ENCODE measurements at places on chromosomes 2 and 18.
A peak's percentile ranks its signal among the peaks of the same experiment; 100 is the strongest.

DNA sequence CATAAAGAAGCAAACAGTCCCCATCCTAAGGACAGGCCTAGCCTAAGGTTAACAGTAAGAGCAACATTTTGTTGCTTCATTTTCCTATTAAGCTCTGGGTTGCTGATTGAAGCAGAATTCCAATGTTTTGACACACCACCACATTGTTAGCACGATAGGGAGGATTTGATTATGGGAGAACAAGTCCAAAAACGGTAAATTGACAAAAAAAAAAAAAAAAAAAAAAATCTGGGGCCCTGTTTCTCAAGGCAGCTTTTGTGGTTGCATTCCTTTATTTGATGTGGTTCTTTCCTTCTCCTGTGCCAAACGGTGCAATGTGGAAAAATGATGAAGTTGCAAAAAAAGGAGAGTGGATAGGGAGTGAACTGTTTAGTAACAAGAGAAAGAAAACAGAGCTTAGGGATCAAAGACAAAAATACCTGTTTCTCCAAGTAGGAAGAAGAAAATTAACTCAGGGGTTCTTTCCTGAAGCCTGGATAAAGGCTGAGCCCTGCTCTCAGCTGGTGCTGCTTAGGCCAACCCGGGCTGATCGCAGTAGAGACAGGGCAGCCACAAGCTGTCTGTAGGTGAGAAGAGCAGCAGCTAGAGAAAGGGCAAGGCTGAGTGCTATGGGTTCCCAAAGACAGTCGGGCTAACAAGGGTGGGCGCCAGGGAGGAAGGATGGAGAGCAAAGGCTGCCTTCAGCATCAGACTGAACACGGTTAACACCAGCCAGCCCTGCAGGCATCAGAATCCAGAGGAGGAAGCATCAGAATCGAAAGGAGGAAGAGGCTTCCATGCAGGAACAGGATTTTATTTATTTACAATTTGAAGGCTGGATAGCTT, 167.8 kb upstream of the FOSL2 start:
- no peak for DNase-seq

GRCh38 chr2:47339745-47340541, 63.0 kb upstream of the MSH2 start:
- DNase-seq = no peak

DNA sequence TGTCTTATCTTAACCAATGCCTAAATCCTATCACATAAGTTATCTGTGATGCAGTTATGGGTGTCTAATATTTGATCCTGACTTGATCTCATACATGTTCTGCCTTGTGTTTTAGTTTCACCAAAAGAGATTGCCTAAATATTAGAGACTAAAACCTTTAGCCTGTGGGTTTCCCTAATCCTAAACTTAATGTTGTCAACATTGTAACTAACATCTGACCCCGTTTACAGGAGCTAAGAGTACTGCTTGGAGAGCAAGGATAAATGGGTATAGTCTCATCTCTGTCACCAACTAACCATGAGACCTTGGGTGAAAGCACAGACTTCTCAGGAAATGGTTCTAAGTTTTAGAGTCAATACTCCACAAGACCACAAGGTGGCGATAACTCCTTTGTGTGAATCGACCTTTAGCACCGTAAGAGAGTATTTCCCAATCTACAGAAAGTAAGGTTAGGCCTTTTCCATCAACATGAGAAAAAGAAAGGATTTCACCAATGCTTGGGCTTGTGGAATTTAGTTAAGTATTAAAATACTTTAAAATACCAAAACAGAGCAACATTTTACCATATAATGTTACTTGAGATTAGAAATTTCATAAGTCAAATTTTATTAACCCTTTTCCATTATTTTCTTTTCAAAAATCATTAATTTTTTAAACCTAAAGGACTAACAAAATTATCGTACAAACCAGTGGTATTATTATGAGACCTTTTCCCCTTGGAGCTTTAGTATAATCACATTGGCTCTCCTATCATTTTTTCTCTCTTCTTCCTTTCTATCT, 60.5 kb downstream of the G6PC2 start:
- peak; percentile 59 for DNase-seq

- DNase-seq = no peak
Measured at GRCh38 chr18:37042381-37042780, 213.5 kb downstream of the KIAA1328 start.

DNA sequence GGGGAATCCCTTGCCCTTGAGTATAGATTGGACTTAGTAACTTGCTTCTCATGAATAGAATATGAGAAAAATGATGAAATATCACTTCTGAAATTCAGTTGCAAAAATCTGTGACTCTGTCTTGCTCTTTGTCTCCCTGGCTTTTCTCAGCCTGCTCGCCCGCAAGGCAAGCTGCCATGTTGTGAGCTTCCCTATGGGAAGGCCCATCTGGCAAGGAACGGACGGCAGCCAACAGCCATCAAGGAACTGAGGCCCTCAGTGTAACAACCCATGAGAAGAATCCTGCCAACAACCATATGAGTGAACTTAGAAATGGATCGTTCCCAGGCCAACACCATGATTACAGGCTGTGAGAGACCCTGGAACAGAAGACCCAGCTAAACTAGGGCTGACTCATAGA, 58.4 kb upstream of the PGAP1 start:
- DNase-seq = no peak

DNA sequence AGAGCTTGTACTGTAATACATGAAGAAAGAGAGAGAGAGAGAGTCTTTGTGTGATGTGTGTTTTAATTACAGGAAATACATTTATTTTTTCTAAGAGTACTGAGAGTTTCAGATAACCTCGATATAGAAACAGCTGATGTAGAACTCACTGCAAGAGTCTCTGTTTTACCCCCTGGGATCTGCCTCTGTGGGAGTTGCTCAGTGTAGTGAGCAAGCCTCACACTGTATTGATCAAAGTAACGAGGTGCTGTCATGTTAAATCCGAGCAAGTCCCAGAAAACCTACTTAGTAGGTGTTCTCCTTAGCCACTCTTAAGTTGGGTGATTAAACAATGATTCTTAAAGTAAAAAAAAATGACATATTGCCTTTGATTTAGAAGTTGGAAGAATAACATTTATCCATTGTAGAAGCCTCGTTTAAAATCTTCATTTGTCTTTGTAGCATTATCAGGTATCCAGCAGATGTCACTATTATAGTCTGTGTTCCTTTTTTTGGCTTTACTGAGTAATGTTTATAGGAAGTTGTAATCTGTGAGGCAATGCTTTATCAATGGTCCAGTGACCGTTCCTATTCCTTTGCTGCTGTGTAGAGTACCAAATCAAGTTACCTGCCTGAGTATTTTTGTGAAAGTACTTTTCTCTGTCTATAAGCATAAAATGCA, 219.0 kb downstream of the MYO3B start:
- peak; percentile 6 for DNase-seq

GRCh38 chr2:191980483-191980882, 133.6 kb upstream of the CAVIN2 start:
- DNase-seq = no peak

DNA sequence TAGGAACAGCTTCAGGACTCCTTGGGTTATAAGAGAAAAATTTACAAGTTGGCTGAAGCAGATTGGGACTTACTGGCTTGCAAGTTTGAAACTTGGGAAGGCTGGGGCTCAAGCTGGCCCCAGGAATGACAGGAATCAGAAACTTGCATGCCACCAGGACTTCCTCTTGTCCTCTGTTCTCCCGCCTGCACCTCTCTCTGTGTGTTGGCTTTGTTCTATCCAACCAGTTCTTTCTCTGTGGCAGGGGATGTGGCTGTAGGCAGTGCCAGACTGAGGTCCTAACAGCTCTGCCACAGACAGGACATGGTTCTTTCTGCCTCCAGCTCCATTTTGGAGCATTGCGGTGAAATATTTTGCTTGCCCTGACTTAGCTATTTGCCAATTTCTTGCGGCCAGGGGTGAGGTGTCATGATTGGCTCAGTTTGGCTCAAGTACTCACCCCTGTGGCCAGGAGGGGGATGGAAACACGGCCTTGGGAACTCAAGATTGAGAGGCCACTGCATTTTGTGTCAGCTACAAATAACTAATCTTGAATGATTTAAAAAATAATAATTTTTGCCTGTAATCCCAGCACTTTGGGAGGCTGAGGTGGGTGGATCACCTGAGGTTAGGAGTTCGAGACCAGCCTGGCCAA, 48.9 kb downstream of the MEP1B start:
- DNase-seq = no peak

- no peak for DNase-seq
Measured at GRCh38 chr2:3704692-3705091, 1.3 kb downstream of the DCDC2C start.

DNA sequence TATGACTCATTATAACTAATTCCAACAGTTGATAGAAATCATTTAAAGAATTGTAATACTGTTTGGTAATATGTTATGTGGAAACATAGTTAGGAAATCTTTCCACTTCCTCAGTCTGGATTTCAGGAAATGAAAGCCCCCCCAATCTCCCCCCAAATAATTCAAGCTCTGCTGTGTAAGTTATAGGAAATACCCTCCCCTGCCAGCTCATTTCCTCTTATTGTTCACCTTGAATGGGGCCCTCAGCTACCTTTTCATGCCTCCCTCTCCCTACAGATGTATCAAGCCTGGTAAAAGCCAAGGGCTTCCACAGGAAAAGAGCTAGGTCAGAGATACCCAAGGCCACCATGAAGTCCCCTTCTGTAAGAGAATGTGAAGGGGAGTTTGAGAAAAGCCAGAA, 155.5 kb downstream of the CNTNAP5 start:
- DNase-seq = no peak

GRCh38 chr2:177611310-177611886, 218.8 kb downstream of the AGPS start:
- DNase-seq = no peak

DNA sequence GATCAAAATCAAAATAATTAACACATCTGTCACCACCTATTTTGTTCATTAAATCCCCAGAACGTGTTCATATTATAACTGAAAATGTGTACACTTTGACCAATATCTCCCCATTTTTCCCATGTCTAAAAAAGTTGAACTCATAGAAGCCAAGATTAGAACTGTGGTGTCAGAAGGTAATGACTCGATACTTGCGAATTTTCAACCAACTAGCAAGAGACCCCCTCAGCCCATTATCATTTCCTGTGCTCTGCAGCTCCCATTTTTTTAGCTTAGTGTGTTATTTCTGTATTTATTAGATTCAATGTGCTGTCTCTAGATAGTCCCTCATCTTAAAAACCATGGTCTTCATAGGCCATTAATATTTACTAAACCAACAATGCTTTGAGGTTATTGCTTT, 248.7 kb upstream of the PIK3C3 start:
- no peak for DNase-seq

DNA sequence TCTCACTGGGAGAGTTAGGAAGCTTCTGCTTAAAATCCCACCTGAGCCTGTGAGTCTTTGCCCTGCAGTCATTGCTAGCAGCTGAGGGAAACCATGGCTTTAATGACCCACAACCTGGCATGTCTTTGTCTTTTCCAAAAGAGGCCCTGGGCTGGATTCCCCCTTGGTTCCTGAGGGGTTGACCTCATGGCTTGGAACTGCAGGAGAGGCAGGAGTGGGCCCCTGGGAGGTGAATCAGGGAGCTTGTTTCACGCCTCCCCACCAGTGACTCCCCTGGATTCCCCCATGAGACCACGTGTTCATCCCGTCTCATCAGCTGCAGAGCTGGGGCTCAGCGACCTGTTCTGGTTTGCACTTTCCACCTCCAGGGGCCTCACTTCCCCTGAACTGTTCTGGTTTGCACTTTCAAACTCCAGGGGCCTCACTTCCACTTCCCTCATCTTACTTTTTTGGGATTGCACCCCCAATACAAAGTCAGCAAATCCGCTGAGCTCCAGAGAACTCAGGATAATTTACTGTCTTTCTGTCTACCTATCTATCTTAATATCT, 58.5 kb upstream of the TMEM18 start:
- no peak for DNase-seq

DNA sequence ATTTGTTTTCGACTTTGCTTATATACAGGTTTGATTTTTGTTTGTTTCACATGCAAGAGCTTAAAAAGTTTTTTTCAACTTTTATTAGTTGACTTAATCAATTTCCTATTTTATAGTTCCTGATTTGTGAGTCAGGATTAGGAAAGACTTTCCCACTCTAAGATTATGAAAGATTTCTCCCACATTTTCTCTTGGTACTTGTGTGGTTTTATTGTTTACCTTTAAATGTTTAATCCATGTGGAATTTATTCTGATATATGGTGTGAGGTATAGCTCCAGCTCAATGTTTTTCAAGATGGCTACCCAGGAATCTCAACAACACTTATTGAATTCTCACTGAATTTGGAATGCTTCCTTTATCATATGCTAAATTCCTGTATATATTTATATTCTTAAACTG, 117.8 kb upstream of the LGALSL start:
- DNase-seq = no peak
